ENCODE measurements at places on chromosomes 13 and 19.

- no peak for DNase-seq
These were observed 17.3 kb upstream of the CLDN10 start for GRCh38 chr13:95535243-95535642.

DNA sequence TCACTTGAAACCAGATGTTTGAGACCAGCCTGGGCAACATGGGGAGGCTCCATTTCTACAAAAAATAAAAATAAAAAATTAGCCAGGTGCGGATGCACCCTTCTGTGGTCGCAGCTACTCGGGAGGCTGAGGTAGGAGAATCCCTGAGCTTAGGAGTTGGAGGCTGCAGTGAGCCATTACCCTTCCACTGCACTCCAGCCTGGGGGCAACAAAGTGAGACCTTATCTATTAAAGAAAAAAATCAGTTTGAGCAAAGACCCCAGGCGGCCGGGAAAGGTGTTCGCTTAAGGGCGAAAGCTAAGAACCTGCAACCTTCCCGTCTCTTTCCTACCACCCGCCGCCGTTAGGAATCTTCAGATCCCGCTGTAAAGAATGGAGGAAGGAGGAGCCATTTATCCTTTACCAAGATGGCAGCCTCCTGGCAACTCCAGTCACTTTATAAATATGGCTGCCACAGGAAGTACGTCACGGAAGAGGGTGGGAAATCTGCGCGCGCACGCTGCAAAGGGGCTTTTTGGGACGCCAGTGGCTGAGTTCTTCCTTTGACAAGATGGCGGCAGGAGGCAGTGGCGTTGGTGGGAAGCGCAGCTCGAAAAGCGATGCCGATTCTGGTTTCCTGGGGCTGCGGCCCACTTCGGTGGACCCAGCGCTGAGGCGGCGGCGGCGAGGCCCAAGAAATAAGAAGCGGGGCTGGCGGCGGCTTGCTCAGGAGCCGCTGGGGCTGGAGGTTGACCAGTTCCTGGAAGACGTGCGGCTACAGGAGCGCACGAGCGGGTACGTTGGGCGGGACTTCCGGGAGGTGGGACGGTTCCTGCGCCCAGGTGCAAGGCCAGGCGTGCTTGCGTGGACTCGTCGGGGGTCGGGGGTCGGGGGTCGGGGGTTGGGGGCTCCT lies at the start of gene NOP53:
NOP53 (plus strand) TSS at position 537 of the 892 bp plus-strand sequence; CDS start at position 551, 14 bp downstream.
- DNase-seq = peak; percentile 98

DNA sequence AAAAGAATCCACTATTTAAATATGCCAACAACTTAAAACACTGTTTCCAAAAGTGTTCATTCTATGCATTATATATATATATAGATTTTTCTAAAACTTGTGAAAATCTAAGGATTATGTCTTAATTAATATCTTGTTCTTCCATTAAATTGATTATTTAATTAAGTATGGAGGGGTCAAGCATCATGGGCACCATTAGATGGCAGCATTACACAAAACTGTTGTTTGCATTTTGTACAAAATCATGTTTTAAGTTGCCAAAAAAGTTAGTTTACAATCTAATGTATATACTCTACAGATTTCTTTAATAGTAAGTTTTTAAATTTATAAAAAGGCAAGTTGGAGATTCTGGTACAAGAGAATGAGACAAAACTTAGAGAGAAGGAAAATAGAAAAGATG lies 213.2 kb upstream of the EDNRB start:
- DNase-seq = no peak

- DNase-seq = no peak
These were observed 25.2 kb downstream of the DGKH start for GRCh38 chr13:42073683-42074082.

GRCh38 chr19:8459520-8460270 lies 14.9 kb downstream of the HNRNPM start:
- no peak for DNase-seq

DNA sequence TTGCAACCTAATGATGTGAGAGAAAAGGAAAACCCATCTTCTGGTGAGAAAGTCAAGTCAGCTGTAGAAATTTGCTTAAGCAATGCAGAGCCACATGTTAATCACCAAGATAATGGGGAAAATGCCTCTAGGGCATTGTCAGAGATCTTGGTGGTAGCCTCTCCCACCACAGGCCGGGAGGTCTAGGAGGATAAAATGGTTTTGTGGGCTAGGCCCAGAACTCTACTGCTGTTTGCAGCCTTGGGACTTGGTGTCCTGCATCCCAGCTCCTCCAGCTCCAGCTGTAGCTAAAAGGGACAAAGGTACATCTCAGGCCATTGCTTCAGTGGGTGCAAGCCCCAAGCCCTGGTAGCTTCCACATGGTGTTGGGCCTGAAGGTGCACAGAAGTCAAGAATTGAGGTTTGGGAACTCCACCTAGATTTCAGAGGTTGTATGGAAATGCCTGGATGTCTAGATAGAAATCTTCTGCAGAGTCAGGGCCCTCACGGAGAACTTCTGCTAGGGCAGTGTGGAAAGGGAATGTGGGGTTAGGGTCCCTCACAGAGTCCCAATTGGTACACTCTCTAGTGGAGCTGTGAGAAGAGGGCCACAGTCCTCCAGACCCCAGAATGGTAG lies 382.2 kb upstream of the KLHL1 start:
- no peak for DNase-seq

DNA sequence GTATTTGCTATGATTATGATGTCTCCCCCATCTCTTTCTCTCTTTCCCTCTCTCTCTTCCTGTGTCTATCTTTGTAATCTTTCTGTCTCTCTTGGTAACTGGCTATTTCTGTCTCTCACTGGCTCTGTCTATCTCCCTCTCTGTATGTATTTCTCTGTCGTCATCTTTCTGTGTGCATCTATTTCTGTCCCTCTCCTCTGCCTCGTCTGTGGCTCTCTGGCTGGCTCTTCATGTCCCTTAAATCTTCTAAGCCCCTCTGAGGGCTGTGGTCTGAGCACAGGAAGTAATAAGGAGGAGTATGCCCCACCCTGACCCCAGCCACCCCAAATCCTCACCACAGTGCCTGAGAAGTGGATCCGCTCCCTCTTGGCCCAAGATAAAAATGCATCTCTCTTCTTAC lies 104.4 kb downstream of the DNAJC15 start:
- DNase-seq = peak; percentile 66

DNA sequence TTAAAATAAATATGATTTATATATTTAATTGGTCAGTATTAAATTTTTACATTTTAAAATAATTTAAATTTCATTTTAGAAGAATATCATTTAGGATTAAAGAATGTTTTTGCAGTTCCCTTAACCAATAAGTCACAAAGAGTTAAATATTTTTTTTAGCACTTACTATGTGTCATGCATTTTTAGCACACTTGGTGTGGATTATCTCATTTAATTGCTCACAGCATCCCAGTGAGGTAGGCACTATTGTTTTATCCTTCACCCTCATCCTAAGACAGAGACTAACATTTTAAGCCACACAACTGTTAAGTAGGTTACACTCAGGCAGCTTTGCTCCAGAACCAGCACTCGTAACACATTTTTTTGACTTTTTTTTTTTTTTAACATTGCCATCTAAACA lies 78.2 kb downstream of the URI1 start:
- DNase-seq = no peak

DNA sequence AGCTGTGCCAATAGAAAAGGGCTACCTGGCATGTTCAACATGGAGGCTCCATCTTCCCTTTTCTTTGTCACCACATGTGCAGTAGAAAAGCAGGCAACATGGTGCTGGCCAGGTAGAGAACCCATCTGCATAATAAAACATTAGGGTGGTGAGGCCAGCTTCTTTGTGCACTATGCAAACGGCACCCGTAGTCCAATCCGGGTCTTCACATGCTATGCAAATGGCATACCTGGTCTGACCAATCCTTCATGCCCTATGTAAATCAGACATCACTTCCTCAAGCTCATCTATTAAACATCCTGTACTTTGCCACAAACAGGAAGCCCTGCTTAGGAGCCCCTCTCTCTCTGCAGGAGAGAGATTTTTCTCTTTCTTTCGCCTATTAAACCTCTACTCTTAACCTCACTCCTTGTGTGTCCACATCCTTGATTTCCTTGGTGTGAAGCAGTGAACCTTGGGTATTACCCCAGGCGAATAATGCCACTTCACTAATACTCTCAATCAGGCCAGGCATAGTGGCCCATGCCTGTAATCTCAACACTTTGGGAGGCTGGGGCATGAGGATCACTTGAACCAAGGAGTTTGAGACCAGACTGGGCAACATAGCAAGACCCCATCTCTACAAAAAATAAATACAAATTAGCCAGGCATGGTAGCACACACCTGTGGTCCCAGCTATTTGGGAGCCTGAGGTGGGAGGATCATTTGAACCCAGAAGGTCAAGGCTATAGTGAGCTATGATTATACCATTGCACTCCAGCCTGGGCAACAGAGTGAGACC lies 111.3 kb upstream of the MRI1 start:
- DNase-seq = no peak

DNA sequence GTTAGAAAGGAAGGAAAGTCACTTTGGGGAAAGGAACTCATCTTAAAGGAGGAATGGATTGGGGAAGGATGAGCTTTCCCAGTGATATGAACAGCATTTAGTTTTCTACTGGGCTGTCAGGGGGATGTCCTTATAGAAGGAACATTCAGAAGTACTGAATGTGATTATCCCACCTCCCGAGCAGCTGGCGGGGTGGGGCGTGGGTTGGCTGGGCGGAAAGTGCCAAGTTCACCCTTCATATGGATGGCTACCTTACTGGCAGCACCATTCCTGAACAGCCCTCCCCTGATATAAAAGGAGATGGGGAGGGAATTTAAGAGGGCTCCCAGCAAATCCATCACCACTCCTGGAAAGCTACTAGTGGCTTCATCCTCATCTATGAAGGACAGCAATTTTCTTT lies 190.7 kb downstream of the DNAJC15 start:
- no peak for DNase-seq

- DNase-seq = no peak
These were observed 94.1 kb upstream of the STARD13 start for GRCh38 chr13:33379608-33380007.

DNA sequence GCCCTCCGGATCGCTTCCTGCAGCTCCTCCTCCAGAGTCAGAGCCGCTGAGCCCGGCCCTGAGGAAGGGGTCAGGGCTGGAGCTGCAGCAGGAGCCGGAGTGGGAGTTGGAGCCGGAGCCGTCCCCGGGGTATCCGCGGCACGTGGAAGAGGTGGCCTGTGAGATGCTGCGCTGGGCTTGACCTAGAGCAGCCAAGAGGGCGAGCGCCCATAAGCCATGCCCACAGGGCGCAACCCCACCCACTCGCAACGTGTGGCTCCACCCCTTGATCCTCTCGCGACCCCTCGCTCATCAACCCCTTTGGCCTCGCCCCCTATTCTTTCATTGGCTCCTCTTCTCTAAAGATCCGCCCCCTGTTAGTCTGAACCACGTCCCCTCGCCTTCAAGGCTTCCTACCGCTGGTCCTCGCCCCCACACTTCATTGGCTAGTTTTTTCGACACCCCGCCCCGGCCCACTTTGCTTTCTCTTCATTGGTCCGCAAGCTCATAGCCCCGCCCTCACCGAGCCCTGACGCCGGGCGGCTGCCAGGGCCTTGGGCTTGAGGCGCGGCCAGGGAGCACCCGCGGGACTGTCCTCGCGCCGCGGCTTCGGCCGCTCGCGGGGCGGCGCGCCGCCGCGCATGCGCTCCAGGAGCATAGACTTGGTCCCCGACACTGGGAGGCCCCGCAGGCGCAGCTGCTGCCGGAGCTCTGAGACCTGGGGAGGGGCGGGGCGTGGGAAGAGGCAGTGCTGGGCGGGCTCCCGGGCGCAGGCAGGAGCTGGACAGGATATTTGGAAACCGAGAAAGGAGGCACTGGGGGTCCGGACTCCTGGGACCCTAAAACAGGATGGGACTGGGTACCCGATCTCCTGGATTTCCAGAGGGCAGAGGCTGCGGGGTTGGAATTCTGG lies 5.4 kb downstream of the MAMSTR start:
- peak; percentile 100 for DNase-seq

DNA sequence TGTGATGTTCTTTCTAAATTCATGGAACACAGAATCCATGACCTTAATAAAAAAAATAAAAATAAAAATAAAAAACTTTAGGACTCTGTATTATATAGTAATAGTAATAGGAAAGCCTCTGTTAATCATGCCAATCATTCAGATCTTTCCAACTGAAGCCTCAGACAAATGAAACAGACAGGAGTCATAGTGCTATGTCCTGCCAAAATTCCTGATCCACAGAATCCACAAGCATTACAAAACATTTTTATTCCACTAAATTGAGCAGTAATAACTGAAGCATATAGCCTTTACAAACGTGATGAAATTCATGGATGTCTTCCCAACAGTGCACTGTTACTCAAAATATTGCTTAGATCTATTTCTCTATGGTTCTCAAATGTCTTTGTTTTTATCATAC lies 820.6 kb upstream of the PCDH9 start:
- DNase-seq = no peak

DNA sequence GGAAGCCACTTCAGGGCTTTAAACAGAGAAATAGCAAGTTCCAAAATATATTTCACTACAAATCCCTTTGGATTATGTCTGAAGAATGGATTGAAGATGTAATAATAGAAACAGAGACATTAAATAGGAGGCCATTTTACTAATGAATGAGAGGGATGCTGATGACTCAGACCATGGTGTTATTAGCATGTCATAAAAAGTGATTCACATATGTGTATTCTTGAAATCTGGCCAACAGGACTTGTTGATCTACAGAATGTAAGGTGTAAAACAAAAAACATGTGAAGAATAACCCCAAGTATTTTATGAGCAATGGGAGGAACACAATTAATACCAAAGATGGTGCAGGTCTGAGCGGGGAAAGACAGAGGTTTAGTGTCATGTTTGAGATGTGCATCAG lies 873.7 kb downstream of the SLITRK5 start:
- no peak for DNase-seq

GRCh38 chr19:1874554-1875185 lies 10.6 kb downstream of the ABHD17A start:
- no peak for DNase-seq

GRCh38 chr19:40217027-40217810 lies 965 bp downstream of the TTC9B start:
- DNase-seq = no peak

DNA sequence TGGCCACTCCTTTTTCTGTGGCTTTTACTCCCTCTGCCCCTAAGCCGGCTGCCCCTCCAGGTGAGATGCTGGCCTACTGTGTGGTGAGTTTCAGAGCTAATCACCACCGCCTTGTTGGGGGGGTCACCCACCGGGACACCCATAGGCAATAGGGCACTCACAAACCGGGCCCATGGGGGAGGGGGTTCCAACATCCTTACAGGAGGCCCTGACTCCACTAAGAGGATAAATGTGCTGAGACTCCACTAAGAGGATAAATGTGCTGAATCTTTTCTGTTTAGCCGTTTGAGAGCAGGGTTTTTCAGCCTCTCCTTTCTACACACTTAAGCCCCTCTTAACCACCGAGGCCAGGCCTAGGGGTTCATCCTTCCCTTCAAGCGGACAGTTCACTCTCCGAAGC lies 73.7 kb downstream of the SLC15A1 start:
- DNase-seq = no peak

DNA sequence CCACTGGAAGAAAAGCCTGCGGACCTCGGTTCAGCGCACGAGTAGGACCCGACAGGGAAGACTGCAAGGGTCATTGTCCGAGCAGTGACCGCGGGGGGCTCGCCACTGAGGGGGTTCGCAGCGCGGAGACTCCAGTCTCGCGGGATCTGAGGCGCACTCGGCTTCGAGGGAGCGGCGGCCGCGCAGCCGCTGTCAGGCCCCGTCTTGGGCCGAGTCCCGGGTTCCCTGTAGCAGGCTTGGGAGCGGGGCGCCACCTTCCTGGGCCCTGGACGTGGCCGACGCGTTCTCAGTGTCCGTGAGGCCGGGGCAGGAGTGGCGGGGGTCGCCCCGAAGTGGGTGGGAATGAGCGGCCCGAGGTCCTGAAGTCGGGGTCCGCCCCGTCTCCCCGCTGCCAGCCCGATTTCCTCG lies 474 bp upstream of the FAM174C start:
- no peak for DNase-seq
